ENCODE measurements at places on chromosomes 6 and 20.
A peak's percentile ranks its signal among the peaks of the same experiment; 100 is the strongest.

- no peak for DNase-seq
- H3K27me3 ChIP-seq: no peaks in the 10 kb centered on the region
- no peaks in the 10 kb centered on the region for H3K36me3 ChIP-seq
- H3K4me1 ChIP-seq: no peaks in the 10 kb centered on the region
- H3K27ac ChIP-seq: no peak overlapping the region
Measured at GRCh38 chr6:84498905-84499304, 265.5 kb downstream of the TBX18 start.

- DNase-seq: peak; percentile 65
- no peaks in the 10 kb centered on the region for H3K36me3 ChIP-seq
- peaks cover 46% of the 10 kb centered on the region for H3K27me3 ChIP-seq
- H3K27ac ChIP-seq: no peak overlapping the region
- peaks cover 24% of the 10 kb centered on the region for H3K4me1 ChIP-seq
- no peak overlapping the region for H3K4me3 ChIP-seq
Measured at GRCh38 chr6:70310063-70310694, 7.3 kb upstream of the COL9A1 start.

GRCh38 chr6:30322527-30323501, 3.9 kb upstream of the TRIM39 start:
- no peak overlapping the region for H3K27ac ChIP-seq
- no peaks in the 10 kb centered on the region for H3K36me3 ChIP-seq
- H3K4me1 ChIP-seq: peaks cover 17% of the 10 kb centered on the region
- no peak for DNase-seq
- no peak overlapping the region for H3K4me3 ChIP-seq
- no peaks in the 10 kb centered on the region for H3K27me3 ChIP-seq

GRCh38 chr6:160198606-160199211, 59.9 kb downstream of the SLC22A2 start:
- no peak for DNase-seq
- H3K27ac ChIP-seq: no peak overlapping the region
- H3K4me1 ChIP-seq: no peaks in the 10 kb centered on the region
- no peaks in the 10 kb centered on the region for H3K27me3 ChIP-seq
- H3K36me3 ChIP-seq: no peaks in the 10 kb centered on the region

GRCh38 chr6:108287373-108287772, 7.5 kb upstream of the AFG1L start:
- no peak for DNase-seq
- H3K27me3 ChIP-seq: no peaks in the 10 kb centered on the region
- H3K4me3 ChIP-seq: no peak overlapping the region
- no peaks in the 10 kb centered on the region for H3K36me3 ChIP-seq
- H3K27ac ChIP-seq: no peak overlapping the region
- H3K4me1 ChIP-seq: no peaks in the 10 kb centered on the region

DNA sequence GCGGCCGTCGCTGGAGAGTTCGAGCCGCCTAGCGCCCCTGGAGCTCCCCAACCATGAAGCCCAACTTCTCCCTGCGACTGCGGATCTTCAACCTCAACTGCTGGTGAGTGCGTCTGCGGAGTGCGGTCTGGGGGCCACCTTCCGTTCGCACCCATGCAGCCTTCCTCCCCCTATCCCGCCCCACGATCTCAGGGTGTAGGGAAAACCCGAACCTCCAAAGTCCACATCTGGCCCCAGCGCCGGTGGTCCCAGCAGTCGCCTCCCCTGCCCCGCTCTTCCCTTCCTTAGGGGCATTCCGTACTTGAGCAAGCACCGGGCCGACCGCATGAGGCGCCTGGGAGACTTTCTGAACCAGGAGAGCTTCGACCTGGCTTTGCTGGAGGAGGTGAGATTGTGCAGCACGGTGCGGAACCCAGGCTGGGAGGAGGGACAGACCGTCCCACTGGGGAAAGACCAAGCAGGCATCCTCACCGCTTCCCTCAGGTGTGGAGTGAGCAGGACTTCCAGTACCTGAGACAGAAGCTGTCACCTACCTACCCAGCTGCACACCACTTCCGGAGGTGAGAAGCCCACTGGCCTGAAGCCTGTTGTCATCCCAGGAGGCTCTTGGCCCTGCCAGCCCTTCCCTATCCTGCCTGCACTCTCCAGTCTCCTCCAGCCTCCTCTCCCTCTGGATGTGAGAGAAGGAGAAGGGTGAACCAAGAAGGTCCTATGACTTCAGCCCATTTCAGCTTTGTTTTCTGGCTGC, 719 bp downstream of the SMPD2 start:
- H3K4me1 ChIP-seq: 0 out of 2 replicates have a peak, but pooled peaks cover 6% of the 10 kb centered on the region
- H3K27ac ChIP-seq: peak overlapping the region; percentile 52
- H3K27me3 ChIP-seq: no peaks in the 10 kb centered on the region
- DNase-seq: peak; percentile 31
- no peaks in the 10 kb centered on the region for H3K36me3 ChIP-seq
- H3K4me3 ChIP-seq: peak overlapping the region; percentile 88

GRCh38 chr6:140893432-140893831, 1239.3 kb upstream of the GJE1 start:
- no peaks in the 10 kb centered on the region for H3K27me3 ChIP-seq
- no peak for DNase-seq
- H3K36me3 ChIP-seq: no peaks in the 10 kb centered on the region
- H3K4me1 ChIP-seq: no peaks in the 10 kb centered on the region

GRCh38 chr6:30321692-30322388, 4.9 kb upstream of the TRIM39 start:
- no peak overlapping the region for H3K4me3 ChIP-seq
- H3K4me1 ChIP-seq: peaks cover 17% of the 10 kb centered on the region
- H3K27me3 ChIP-seq: no peaks in the 10 kb centered on the region
- no peaks in the 10 kb centered on the region for H3K36me3 ChIP-seq
- no peak for DNase-seq
- no peak overlapping the region for H3K27ac ChIP-seq

GRCh38 chr6:138434925-138435324, 30.9 kb downstream of the HEBP2 start:
- no peak overlapping the region for H3K27ac ChIP-seq
- H3K27me3 ChIP-seq: no peaks in the 10 kb centered on the region
- no peak overlapping the region for H3K4me3 ChIP-seq
- DNase-seq: no peak
- H3K4me1 ChIP-seq: no peaks in the 10 kb centered on the region
- no peaks in the 10 kb centered on the region for H3K36me3 ChIP-seq

GRCh38 chr6:47690791-47691190, 7.6 kb upstream of the ADGRF4 start:
- H3K4me3 ChIP-seq: no peak overlapping the region
- H3K27me3 ChIP-seq: no peaks in the 10 kb centered on the region
- no peaks in the 10 kb centered on the region for H3K4me1 ChIP-seq
- no peaks in the 10 kb centered on the region for H3K36me3 ChIP-seq

DNA sequence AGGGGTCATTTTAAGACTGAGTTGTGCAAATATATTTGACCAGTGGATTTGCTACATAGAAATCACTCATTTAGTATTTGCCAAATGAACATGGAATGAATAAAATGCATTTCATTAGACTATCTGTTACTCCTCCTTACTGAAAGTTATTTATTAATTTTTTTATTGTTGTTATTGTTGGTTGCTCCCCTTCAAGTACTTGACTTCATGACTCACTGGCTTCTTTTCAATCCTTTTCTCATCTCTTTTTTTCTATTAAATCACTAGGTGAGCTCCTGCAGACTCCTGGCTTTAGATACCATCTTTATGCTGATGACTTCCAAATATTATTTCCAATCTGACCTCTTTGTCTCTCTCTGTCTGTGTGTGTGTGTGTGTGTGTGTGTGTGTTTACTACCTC, 192.2 kb upstream of the FAM83B start:
- H3K27me3 ChIP-seq: no peaks in the 10 kb centered on the region
- no peaks in the 10 kb centered on the region for H3K36me3 ChIP-seq
- no peak overlapping the region for H3K4me3 ChIP-seq
- H3K27ac ChIP-seq: no peak overlapping the region
- no peaks in the 10 kb centered on the region for H3K4me1 ChIP-seq
- DNase-seq: no peak

- no peaks in the 10 kb centered on the region for H3K36me3 ChIP-seq
- H3K27ac ChIP-seq: no peak overlapping the region
- no peak overlapping the region for H3K4me3 ChIP-seq
- H3K27me3 ChIP-seq: no peaks in the 10 kb centered on the region
- no peak for DNase-seq
Measured at GRCh38 chr6:5766260-5766659, 240.5 kb downstream of the NRN1 start.

DNA sequence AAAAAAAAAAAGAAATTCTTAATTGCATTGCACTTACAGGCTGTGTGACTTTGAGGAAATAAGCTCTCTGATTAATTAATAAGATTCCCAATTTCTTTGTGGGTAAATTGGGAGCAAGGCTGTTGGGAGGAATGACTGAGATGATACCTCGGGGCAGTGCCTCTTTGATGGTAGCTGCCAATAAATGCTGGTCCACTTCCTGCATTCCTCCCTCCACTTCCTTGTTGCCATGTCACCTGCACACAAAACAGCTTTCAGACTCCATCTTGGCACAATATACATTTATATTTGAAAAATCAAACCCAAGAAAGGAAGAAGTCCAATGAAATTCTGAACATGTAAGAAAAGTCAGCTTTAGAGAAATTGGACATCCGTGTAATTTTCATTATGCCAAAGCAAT, 45.1 kb downstream of the MTHFD1L start:
- no peaks in the 10 kb centered on the region for H3K4me1 ChIP-seq
- H3K27me3 ChIP-seq: no peaks in the 10 kb centered on the region
- H3K36me3 ChIP-seq: no peaks in the 10 kb centered on the region
- H3K27ac ChIP-seq: no peak overlapping the region
- no peak overlapping the region for H3K4me3 ChIP-seq

- peak; percentile 81 for DNase-seq
- H3K4me1 ChIP-seq: peaks cover 30% of the 10 kb centered on the region
- no peaks in the 10 kb centered on the region for H3K27me3 ChIP-seq
- peak overlapping the region; percentile 55 for H3K27ac ChIP-seq
- H3K36me3 ChIP-seq: no peaks in the 10 kb centered on the region
Measured at GRCh38 chr6:13303668-13304017, 24.7 kb downstream of the TBC1D7 start.

Data from MM.1S (cell line).